ENCODE measurements at places on chromosomes 1 and 21. TPM values are rescaled to one million over a fixed set of nuclear protein-coding genes. Genes with fewer than 3 reads are reported as not detected.

DNA sequence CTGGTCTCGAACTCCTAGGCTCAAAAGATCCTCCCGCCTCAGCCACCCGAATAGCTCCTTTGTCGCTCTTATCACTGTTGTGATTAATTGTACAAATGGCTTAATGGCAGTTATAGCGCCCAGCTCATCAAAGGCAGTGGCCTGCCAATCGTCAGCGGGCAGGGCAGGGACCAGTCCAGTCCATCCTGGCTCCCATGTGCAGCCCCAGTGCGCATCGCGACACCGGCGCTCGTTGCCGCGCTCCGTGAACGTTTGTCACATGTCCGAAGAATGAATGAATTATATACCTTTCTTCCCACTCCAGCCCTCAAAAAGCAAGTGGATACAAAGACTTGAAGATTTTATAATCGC, 18.4 kb downstream of the MTX1 start:
- DNase-seq = no peak

DNA sequence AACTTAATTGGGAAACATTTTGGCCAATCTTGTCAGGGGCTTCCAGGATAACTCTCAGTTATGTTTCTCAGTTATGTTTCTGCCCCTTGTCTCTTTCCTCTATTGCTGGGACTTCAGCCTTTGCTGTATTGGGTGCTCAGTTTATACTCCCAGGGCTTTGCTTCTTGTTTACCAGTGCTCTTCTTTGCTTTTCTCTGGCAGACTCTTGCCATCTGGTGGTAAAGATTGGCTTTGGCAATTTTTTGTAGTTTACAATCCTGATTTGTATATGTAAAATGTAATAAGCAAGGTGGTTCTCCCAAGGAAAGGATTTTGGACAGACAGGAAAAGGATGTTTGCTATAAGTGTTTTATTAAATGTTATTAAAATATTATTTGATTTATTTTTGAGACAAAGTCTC, 37.9 kb downstream of the FABP3 start:
- DNase-seq = no peak

GRCh38 chr1:12594490-12594889, 23.5 kb downstream of the DHRS3 start:
- DNase-seq = no peak

GRCh38 chr1:231420959-231421545, 1.0 kb downstream of the EGLN1 start:
- peak; percentile 27 for DNase-seq

DNA sequence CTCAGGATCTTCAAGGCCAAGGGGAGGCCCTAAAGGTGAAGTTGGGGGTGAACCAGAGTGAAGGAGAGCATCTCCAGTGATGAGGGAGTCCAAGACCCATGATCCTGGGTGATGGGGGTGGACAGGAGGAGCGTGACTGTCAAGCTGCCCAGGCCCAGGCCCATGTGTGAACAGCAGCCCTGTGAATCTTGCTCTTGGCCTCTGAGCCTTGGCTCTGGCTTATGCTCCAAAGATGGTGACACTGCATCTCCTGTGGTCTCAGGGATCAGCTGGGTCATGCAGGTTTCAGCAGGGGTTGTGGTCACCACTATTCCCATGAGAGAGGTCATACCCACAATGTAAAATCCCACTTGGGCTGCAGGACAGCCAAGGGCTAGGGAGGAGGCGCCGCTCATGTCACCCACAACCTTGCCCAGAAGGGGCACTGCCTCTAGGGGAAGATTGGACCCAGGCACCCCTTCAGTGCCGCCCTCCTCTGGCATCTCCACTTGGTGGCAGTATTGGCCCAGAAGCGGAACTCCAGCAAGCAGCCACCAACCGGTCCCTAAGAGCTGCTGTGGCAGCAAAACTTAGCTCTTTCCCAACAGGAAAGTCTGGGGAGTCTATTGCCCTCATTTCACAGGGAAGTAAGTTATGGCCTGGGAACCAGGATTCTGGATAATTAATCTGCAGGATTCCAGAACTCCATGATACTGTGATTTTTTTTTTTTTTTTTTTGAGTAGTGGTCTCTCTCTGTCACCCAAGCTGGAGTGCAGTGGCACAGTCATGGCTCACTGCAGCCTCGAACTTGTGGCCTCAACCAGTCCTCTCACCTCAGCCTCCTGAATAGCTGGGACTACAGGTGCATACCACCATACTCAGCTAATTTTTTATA, 7.5 kb upstream of the WNT3A start:
- peak; percentile 74 for DNase-seq

DNA sequence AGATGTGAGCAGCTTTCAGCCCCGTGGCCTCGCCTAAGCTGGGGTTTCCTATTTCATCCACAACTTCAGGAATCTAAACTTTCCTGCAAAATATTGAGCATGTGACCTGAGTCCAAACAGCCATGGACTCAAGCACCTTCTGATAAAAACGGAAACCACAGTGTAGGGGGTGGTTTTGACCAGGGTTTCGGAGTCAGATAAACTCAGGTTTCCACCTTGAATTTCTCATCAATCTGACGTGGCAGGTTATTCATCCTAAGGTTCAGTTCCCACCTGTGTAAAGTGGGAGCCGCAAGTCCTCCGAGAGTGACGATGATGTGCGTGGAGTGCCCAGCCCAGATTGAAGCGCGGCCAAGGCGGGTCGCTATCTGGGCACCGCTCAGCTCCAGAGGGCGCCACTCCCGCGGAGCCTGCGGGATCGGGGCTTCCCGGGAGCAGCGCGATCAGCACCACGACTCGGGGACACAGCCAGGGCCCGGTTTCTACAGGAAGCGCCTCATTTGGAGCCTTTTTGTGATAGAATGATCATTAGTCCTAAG, 871 bp upstream of the ETS2 start:
- no peak for DNase-seq

GRCh38 chr21:25509862-25510261, 97.4 kb downstream of the MRPL39 start:
- DNase-seq = no peak

DNA sequence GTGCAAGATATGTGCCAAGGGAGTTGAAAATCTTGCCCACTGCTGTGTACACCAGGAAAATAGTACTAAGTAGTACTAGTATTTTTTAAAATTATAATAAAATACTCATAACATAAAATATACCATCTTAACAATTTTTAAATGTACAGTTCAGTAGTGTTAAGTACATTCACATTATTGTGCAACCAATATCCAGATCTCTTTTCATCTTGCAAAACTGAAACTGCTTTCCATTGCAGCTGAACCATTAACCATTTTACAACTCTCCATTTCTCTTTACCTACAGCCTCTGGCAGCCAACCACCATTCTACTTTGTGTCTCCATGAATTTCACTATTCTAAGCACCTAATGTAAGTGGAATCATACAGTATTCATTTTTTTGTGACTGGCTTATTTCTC, 19.3 kb upstream of the RAB3GAP2 start:
- no peak for DNase-seq

- no peak for DNase-seq
These were observed 95.1 kb upstream of the ATP1A1 start for GRCh38 chr1:116277840-116278540.

DNA sequence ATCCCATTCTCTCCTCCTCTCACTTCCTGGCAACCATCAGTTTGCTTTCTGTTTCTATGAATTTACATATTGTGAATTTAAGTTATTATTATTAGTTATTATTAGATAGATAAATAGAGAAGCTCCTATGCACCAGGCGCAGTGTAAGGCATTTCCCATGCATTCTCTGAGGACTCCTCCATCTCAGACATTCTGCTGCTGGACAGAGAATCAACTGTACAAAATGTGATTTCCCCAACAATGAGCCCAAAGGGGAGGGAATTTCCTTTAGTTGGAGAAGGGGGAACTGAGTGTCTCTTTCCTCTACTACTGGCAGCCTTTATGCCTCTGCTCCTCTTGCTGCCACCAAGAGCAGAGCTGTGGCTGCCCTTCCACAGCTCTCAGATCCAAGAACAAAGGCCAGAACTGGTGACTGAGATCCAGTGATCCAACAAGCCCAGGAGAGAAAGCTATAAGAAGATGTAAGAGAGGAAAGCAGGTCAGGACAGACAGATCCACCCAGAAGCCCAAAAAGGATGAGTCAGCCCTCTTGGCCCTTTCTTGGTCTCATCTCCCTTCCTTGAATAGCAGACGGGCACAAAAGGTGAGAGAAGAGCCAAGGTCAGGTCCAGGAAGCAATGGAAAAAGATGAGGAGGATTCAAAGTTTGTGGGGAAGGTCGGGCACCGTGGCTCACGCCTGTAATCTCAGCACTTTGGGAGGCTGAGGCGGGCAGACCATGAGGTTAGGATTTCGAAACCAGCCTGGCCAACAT, 3.5 kb upstream of the IVL start:
- no peak for DNase-seq

- no peak for DNase-seq
These were observed 18.2 kb downstream of the EPHB2 start for GRCh38 chr1:22728751-22729399.

DNA sequence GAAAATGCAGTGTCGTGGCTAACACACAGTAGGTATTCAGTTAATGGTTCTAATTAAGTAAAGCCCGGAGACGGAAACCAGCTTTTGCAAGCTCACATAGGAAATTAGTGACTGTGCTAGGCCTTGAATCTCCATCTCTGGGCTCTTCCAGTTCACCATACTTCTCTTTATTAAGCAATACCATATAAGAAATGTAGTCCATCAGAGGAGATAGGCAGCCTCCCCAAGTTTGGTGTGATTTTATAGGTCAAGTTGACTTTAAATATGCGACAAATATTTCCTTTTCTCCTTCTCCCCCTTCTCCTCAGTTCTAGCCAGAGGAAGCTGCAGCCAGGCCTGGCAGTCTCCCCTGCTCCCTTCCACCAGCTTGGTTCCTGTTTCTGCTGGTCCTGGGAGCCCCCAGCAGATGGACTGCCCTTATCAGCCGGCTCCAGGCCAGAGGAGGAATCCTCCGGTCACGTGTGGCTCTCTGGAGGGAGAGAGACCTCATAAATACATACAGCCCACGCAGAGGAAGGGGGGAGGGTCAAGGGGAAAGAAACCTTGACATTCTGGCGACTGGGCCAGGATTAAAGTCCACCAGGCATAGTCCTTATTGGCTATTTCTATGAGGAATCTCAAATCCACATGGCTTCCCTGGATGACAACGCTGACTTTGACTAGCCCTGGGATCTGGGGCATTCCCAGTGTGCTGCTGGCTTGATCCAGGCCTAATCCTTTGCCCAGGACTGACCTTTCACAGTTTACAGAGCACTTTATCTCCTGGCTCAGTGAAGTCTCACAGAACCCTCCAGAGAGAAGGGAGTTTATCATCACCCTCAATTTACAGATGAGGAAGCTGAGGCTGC, 115.1 kb upstream of the JUN start:
- no peak for DNase-seq

DNA sequence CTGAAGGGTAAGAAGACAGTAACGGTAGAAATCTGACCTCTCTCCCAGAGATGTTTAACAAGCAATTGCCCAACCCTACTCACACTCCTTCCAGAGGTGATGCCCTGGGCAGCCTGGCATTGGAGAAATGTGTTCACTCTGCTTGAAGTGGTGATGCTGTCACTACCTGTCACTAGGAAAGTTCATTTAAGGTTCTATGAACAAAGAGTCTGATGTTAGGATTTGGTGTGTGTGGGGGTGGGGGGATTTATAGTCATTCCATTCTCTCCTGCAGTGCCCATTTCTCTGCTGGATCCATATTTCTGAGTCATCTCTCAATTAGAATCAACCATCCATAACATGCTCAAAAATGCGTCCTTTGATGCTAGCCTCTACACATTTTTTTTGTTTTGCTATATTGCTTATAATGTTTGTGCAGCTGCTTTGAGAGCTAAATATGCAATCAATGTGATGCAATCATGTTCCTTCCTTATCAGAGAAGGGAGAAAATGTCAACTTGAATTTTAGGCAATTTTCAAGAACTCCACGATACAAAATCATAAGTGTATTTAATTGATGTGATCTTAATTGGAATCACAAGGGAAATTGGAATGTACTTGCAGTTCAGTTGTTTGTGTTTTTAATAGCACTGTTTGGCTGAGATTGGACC, 173.9 kb downstream of the DUSP10 start:
- no peak for DNase-seq

- no peak for DNase-seq
These were observed 99.2 kb downstream of the ERG start for GRCh38 chr21:38399103-38399502.

DNA sequence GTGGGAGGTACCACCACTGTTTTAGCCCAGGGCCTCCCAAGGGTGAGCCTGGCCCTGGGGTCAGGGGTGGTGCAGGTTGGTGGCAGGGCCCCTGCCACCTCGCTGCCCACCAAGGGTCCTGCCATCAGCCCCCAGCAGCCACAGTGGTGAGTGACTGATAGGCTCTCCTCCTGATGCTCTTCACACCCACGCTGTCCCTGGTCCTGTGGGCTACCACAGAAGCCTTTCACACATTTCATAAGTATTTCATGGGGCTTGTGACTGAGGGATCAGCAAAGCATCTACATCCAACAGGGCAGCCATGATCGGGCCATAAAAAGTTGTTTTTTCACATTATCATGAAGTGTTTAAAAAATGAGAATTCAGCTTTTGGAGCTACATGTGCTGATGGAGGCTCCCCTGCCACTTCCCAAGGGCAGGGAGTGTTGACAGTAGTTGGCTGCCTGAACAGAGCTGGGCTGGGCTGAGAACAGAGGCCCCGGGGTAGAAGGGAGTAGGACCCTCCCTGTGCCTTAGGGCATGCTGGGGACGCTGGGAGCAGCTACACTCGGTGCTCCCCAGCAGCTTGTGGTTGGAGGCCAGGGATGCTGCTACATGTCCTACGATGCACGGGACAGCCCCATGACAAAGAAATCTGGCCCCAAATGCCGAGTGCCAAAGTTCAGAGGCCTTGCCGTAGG, 73.1 kb upstream of the TMEM51 start:
- DNase-seq = no peak

DNA sequence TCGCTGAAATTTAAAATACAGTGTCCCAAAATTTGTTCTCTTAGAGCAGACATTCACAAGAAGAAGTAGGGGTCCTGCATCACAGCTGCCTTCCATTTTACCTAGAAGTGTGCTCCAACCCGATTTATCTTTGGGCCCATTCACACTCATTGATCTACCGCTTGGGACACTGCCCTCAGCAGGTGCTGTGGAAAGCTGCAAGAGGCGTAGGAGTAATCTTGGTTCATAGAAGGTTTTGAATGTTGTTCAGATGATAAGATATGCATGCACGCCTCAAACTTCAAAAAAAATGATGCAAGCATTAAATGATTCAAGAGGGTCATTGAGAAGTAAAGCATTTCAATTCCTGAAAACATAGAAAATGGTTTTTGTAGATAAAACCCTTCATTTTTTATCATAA, 18.6 kb upstream of the C1orf105 start:
- DNase-seq = no peak

GRCh38 chr1:248688527-248689298, 13.9 kb downstream of the OR14I1 start:
- DNase-seq = no peak

GRCh38 chr1:32142446-32143301, 34.8 kb downstream of the KPNA6 start:
- DNase-seq = no peak

Gene MYCL
- total RNA-seq = 0.50 TPM

Gene HSD11B1
- not detected for total RNA-seq

Gene B3GALT2
- total RNA-seq = 0.22 TPM

Gene AMY1B
- total RNA-seq = not detected

Gene BCL2L15
- total RNA-seq = 1.2 TPM

Gene RIPPLY3
- total RNA-seq = not detected

Gene OR2T27
- total RNA-seq = not detected

Gene SHE
- total RNA-seq = not detected

Gene KRTAP12-1
- total RNA-seq = not detected

Measured in CD4-positive, alpha-beta T cell (primary cell).